Naive thymus-derived CD4-positive, alpha-beta T cell (primary cell): ENCODE measurements at places on chromosomes 2 and 18. TPM values are rescaled to one million over a fixed set of nuclear protein-coding genes. Genes with fewer than 3 reads are reported as not detected.
A peak's percentile ranks its signal among the peaks of the same experiment; 100 is the strongest.

RRM2 gene
- not detected for polyA plus RNA-seq

ELMOD3 gene
- 13.3 TPM for polyA plus RNA-seq

- H3K4me1 ChIP-seq, result no peaks in the 10 kb centered on the region
- no peak for DNase-seq
- H3K27ac ChIP-seq, result no peak overlapping the region
- H3K27me3 ChIP-seq, result no peaks in the 10 kb centered on the region
These were observed 273.5 kb downstream of the PIK3C3 start for GRCh38 chr18:42228581-42228980.

GRCh38 chr18:76371301-76372203 is 123.5 kb downstream of the ZNF516 start:
- H3K27ac ChIP-seq, result no peak overlapping the region
- H3K27me3 ChIP-seq, result no peaks in the 10 kb centered on the region

- H3K27ac ChIP-seq, result no peak overlapping the region
- no peaks in the 10 kb centered on the region for H3K4me1 ChIP-seq
- H3K27me3 ChIP-seq, result no peaks in the 10 kb centered on the region
- no peaks in the 10 kb centered on the region for H3K36me3 ChIP-seq
- no peak overlapping the region for H3K4me3 ChIP-seq
These were observed 7.2 kb upstream of the TSN start for GRCh38 chr2:121748202-121748601.

DNA sequence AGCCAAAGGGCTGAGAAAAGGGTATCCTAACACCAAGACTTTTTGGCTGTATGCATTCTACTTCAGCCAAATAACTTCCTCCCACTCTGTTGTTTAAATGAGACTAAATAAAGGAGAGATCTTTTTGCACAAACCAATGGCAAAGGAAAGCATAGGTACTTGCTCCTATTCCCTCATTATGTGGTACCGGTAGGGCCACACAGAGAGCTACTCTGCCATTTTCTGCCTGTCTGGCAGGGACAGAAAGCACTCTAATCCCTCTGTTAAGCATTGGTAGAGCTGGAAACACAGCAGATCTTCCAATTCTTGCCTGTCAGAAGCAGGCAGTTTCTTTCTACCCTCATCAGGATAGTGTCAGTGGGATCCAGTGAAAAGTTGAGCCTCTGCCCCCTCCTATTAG is 918.3 kb upstream of the TMEFF2 start:
- DNase-seq, result no peak
- no peak overlapping the region for H3K27ac ChIP-seq
- H3K27me3 ChIP-seq, result no peaks in the 10 kb centered on the region

- no peak for DNase-seq
- H3K27ac ChIP-seq, result no peak overlapping the region
- no peak overlapping the region for H3K4me3 ChIP-seq
- H3K4me1 ChIP-seq, result no peaks in the 10 kb centered on the region
These were observed 397.9 kb upstream of the RGPD4 start for GRCh38 chr2:107428781-107429180.

DNA sequence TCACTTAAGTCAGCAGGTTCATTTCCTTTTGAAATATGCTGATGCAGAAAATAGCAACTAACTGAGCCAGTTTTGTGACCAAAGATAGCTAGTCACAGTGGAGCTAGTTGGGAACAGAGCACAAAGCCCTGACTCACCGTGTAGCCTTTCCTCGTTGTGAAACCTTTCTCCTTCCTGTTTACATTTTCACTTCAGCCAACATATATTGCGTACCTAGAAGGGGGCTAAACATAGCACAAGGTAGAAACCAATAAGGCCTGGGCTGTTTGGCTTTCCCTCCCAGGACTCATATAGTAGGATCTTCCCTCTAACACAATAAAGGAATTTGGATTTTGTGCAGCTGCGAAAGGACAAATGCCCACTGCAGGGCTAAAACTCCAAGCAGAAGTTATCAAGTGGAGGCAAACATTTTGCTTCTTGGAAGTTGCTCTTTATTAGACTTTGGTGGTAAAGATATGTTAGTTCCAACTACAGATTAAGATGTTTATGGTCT is 24.5 kb upstream of the LPIN2 start:
- peaks cover 4% of the 10 kb centered on the region for H3K4me1 ChIP-seq
- no peak for DNase-seq
- H3K27ac ChIP-seq, result no peak overlapping the region
- no peak overlapping the region for H3K4me3 ChIP-seq

DNA sequence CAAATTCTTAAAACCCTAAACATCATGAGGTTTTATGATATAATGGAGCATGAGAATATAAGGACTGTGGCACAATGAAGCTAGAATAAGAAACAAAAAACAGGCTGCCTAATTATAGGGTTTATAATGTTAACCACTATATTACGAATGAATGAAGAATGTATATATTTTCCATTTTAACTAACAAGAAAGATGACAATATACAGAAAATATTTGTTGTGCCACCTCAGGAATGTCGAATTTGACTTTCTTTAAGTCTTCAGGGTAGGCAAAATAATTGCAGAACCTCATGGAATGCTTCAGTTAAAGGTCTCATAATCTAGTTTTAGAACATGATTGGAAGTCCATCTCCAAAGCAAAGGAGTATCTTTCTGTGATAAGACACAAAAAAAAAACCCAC is 282.9 kb upstream of the SLC8A1 start:
- H3K27me3 ChIP-seq, result no peaks in the 10 kb centered on the region
- no peaks in the 10 kb centered on the region for H3K4me1 ChIP-seq
- no peaks in the 10 kb centered on the region for H3K36me3 ChIP-seq
- H3K4me3 ChIP-seq, result no peak overlapping the region

DNA sequence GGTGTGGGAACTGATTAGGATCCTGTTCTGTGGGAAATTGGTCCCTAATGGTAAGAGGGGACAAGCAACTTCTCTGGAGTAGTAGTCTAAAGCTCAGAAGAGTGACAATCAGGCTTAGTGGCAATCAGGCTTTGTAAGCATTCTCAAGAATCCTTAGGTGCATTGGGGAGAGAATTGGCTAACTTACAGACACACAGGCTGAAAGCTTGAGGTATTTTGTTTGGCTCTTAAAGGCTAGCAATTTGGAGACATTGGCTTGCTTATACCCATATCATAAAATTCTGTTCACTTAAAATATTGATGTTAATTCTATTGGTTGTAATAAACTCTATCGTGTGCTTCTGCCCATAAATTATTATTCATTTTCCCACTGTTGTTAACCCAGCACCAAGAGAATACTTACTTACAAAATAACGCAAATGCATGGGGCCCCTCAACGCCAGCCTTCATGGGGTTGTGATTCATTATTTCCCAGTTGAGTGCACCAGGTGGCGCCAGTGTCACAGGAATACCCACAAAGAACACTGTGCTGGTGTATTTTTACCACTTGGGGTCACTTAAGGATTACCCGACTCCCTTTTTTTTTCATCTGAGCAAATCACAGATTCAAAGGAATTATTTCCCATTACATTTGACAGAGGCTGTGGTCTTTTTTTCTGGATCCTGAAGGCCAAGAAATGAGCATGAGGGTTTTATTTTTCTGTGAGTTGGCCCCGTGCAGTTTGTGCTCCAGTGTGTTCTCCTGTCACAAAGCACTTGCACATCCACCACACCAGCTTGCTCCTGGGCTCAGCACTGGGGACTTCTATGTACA is 45.5 kb downstream of the DDX1 start:
- H3K27ac ChIP-seq, result no peak overlapping the region
- DNase-seq, result peak; percentile 50
- no peak overlapping the region for H3K4me3 ChIP-seq
- H3K36me3 ChIP-seq, result peaks cover 39% of the 10 kb centered on the region

DNA sequence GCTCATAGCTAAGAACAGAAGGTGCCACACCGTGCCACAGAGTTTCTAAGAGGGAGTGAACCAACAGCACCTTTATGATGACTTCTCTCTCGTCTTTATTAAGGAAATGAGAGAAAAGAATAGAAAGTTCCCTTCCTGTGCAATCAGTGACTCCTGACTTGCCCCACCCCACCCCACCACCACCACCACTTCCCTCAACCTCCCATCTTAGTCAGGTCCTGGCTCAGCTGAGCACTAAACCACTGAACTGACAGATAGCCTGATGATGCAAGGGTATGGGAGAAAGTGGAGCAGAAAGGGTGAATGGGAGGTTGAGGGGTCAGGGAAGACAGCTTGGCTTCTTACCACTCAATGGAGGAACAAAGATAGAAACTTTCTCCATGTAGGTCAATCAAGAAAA is 75.2 kb upstream of the RMDN2 start:
- no peak for DNase-seq
- no peak overlapping the region for H3K4me3 ChIP-seq
- H3K27ac ChIP-seq, result no peak overlapping the region
- H3K4me1 ChIP-seq, result peaks cover 11% of the 10 kb centered on the region
- H3K27me3 ChIP-seq, result no peaks in the 10 kb centered on the region
- no peaks in the 10 kb centered on the region for H3K36me3 ChIP-seq

DNA sequence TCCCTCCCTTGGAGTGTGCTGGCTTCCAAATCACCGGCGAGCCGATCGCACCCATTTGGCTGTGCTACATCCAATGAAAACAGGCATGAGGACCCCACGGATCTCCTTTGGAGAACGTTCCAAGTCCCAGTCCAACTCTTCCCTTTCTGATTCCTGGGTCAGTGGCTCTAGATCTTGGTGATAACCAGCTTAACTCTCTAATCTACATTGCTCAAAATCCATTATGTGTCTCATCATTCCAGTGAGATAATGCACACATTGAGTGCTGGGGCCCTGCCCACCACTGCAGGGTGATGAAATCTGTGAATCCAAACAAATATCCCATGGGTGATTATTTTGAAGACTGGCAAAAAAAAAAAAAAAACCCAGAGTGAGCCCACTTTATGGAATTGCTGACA is 232.7 kb upstream of the COPS8 start:
- no peaks in the 10 kb centered on the region for H3K4me1 ChIP-seq
- H3K4me3 ChIP-seq, result no peak overlapping the region
- no peaks in the 10 kb centered on the region for H3K27me3 ChIP-seq

DNA sequence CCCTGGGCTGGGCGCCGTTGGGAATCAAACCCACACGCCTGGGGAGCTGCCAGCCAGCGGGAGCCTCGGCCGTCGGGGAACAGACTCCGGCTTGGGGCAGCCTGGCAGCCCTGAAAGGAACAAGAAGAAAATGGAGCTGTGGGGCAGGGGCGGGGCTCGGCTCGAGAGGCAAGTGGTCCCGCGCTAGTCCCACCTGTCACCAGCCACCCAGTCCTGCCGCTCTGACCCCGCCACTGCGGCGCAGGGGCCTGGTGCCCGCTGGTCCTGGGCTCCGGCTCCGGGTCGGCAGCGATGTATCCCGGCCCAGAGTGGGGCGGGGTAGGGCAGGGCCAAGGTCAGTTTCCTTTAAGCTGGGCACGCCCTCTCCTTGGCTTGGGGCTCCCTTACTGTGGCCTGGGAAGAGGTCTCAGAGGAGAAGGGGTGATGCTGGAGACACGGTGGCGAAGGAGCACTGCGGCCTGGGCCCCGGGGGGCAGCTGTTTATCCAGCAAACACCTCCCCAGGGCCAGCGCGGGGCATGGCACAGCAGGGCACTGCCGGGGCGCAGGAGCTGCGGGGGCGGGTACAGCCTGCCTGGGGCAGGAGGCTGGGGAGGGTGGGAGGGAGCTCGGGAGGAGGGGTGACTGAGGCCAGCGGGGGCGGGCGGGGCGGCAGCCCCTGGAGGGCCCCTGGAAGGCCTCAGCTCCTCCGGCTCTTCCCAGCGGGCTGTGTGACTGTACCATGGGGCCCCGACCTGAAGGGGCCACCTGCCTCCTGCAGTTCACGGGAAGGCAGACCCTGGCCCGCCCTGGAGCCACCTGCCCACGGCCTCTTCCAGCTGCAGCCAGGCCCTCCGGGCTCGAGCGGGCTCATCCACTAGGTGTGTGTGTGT is 15.6 kb downstream of the ODC1 start:
- H3K4me1 ChIP-seq, result no peaks in the 10 kb centered on the region
- no peak overlapping the region for H3K27ac ChIP-seq
- DNase-seq, result no peak
- peaks cover 2% of the 10 kb centered on the region for H3K27me3 ChIP-seq
- no peaks in the 10 kb centered on the region for H3K36me3 ChIP-seq
- H3K4me3 ChIP-seq, result peak overlapping the region; percentile 35

DNA sequence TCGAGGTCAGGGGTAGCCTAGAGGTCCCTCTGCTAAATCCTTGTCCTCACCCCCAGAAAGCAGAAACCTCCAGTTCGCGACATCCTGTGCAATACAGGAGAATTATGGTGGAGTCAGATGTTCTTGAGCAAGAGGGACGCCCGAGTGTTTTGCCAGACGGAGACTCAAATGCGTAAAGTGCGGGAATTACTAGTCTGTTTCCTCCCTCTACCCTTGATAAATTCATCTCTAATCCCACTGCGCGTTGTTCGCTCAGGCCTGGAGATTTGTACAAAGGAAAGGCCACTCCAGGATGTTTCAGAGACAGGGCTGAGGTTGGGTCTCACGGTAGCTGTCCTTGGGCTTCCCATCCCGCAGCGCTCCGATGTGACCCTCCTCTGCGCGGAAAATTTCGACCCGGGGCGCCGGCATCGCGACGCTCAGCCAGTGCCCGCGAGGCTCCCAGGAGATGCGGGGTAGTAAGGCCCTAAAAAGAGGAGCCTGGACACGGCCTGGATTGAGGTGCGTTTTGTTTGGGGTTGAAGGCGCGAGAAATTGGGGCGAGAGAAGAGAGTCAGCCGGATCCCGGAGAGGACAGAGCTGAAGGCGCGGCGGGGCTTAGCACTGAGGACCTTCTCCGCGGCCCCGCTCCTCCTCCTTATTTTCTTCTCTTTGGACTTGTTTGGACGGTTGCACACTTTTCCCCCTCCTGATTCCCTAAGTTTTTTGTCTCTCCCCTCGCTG is 2.6 kb upstream of the NEUROD1 start:
- peaks cover 28% of the 10 kb centered on the region for H3K27me3 ChIP-seq
- H3K4me3 ChIP-seq, result no peak overlapping the region
- DNase-seq, result no peak
- H3K4me1 ChIP-seq, result peaks cover 24% of the 10 kb centered on the region
